ENCODE measurements at places on chromosomes 11 and 22.

- DNase-seq, result peak; percentile 93
Measured at GRCh38 chr11:8871171-8871775, 39.7 kb upstream of the AKIP1 start.

DNA sequence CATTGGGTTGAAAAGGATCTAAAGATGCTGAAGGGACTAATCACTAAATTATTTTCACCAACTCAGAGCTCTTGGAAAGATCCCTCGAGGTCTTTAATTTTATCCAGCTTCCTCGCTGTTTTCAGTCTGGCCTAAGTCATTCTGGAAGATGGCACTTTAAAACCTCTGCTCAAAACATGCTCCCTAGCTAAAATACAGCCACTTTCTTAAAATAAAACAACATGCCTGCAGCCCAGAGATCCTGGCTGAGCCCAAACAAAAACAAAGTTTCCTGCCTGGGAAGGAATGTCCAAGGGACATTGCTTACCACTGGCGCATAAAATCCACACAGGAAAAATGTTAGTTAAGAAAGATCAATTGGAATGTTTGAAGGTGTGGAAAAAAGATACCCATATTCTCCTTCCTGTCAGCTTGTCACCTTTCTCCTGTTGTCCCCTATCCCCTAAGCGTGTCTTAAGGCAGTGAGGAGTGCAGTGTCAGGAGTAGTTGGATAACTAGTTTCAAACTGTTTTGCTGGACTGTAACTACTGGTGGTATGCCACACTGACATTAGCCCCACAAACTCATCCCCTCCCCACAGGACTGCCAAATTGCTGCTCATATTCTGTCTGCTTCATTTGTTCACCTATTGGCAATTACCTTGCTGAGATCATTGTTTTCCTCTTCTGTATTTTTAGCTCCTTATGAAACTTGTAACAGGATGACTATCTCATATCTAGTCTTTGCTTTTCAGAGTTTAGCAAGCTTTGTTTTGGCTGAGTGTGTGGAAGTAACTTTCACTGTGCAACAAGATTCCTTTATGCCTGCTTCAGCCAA, 108.3 kb upstream of the SESN3 start:
- DNase-seq, result no peak

DNA sequence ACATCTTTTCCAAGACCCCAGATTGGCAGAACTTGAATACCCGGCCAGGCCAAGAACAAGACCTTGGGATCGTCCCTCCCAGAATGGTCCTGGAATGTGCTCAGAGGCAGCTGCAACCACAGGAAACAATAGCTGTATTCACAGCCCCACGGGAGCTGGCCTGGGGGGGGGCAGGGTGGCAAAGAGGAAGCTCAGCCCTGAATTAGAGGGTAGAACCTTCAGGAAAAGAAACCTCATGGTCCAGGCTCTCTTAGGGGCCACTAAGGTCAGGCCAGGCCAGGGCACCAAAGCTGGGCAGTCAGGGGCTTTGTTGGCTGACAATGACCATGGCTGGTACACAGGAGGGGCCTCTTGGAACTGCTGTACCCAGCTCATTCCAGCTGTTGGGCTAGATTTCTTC, 17.3 kb downstream of the RPL27A start:
- peak; percentile 83 for DNase-seq

GRCh38 chr11:96124155-96124554, 200.2 kb upstream of the MTMR2 start:
- DNase-seq, result no peak
